Activated CD4-positive, alpha-beta T cell treated with anti-CD3 and anti-CD28 coated beads for 48 hours (primary cell): ENCODE measurements at places on chromosomes 16 and 17.

- DNase-seq = no peak
Measured at GRCh38 chr17:33811984-33812577, 443.0 kb upstream of the CCL2 start.

- DNase-seq = peak; percentile 38
Measured at GRCh38 chr16:81885976-81886586, 107.0 kb downstream of the PLCG2 start.

- DNase-seq = peak; percentile 78
Measured at GRCh38 chr16:1102921-1103635, 7.0 kb upstream of the C1QTNF8 start.

GRCh38 chr16:83826146-83826913 lies 18.6 kb downstream of the HSBP1 start:
- DNase-seq = peak; percentile 87

DNA sequence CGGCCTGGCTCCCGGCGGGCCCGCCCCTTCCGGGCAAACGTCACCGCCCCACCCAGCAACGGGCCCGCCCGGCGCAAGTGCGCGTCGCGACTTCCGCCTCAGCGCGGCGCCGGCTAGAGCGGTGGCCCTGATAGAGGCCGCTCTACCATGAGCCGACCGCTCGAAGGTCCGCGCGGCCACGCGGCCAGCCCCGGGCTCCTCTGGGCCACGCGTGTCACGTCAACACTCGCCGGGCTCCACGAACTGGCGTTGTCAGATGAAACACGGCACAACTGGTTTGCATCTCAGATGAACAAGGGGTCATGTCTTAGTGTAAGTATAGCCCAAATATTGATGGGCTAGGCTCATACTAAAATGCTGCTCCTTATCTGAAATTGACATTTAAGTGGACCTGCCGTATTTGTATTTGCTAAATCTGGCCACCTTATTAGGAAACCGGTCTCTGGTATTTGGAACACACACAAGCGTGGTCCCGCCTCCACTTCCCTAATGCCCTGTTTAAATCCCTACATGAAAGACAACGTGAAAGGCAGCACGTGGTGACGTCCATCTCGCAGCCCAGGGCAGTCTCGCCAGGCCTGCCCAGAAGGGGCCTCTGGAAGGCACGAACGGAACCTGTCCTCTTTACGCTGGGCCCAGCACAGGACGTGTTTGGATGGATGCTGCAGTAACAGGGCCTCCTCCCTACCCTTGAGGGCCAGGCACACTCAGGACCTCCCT lies at the start of gene ZNF598:
Gene ZNF598 (minus strand): TSS at position 31 of the 720 bp plus-strand sequence.
- peak; percentile 85 for DNase-seq

GRCh38 chr16:35525979-35526590 lies 2066.7 kb downstream of the TP53TG3F start:
- DNase-seq = no peak

DNA sequence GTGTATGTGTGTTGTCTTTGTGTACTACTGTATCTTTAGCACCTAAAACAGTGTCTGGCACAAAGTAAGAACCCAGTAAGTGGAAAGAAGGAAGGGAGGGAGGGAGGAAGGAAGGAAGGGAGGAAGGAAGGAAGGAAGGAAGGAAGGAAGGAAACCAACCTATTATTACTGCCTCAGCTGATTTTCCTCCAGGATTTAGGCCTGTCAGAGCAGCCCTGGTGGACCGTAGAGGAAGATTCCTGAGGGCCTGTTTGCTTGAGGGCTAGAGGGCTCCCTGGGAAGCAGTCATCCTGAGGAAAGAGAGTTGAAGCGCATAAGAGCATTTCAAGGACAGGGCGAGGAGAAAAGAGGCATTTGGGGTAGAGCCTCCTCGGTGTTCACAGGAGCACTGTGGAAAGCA lies 61.5 kb downstream of the WSB1 start:
- no peak for DNase-seq

- DNase-seq = peak; percentile 44
Measured at GRCh38 chr17:4583782-4584100, 588 bp upstream of the SMTNL2 start.

GRCh38 chr16:72021043-72021442 lies 12.5 kb downstream of the DHODH start:
- DNase-seq = no peak
